Left cardiac atrium (tissue), 4 donors: ENCODE measurements at places on chromosomes 16 and 17. TPM values are rescaled to one million over a fixed set of nuclear protein-coding genes. Genes with fewer than 3 reads are reported as not detected.

Gene WNT9B
- 3.8 TPM for total RNA-seq

Gene CETP
- total RNA-seq: 0.65 TPM

Gene PRCD
- total RNA-seq: 7.7 TPM

Gene NPIPA8
- total RNA-seq: 0.68 TPM

DNA sequence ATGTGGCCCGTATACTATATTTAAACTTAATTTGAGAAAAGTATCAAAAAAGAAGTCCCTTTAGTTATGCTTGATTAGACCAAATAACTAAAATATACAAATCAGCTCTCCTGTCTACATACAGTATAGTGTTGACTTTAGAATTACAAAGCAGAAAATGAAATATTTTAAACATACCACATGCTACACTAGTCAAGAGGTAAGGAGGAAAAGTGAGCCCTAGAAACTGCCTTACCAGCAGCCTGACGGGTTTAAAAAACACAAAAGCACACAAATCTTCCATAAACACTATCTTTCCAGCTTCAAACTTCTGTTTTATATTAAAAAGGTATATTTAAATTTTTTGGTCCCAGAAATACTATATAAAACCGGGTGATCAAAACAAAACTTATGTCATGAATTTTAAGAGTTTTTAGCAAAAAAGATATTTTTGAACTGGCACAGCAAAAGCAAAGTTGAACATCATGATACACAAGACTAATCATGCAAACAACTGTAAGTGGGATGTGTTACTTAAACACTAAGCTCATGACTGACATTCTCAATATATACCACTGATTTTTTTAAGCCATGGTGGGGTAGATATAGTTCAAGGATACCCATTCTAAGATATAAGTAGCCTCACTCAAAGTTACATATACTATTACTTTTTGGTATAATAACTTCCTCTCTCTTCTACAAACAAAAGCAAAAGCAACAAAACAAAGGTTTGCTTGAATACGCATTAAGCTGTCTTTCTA lies 11.8 kb downstream of the KLHL10 start:
- DNase-seq: no peak

DNA sequence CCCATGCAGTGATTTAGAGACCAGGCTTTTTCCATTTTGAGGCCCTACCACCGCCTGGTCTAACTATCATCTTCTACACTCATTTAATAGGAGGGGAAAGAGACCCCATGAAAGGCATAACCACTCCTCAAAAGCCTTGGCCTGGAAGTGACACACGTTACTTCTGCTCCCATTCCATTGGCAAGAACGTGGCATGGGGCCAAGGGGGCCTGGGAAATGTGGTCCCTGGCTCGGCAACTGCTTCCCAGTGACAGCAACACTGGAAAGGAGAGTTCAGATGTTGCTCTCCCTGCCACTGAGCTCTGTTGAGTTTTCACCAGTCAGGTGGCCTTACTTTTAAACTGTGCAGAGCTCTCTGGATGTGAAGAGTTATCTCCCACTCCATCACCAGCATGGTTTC lies 45.2 kb upstream of the MAP3K14 start:
- no peak for DNase-seq

GRCh38 chr16:88810166-88810911 lies 1.4 kb downstream of the APRT start:
- no peak for DNase-seq

Gene PLXDC1
- total RNA-seq: 18.0 TPM

Gene ICAM2
- 67.4 TPM for total RNA-seq

Gene C16orf89
- 6.6 TPM for total RNA-seq
